ENCODE measurements at places on chromosomes 12 and 14.

DNA sequence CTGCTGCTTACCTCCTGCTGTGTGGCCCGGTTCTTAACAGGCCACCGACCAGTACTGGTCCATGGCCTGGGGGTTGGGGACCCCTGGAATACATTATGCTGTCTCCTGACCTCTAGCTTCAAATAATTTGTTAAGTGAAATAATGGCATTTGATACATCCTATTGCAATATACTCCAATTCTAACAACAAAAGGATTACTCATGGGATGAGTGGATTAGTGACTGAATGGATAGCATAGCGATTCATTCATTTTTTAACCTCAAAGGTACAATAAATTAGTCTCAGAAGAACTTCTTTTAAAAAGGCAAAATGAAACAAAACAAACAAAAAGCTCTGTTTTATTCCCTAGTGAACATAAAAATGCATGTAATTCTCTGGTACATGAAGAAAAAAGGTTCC, 147.9 kb upstream of the PKP2 start:
- no peak for DNase-seq

DNA sequence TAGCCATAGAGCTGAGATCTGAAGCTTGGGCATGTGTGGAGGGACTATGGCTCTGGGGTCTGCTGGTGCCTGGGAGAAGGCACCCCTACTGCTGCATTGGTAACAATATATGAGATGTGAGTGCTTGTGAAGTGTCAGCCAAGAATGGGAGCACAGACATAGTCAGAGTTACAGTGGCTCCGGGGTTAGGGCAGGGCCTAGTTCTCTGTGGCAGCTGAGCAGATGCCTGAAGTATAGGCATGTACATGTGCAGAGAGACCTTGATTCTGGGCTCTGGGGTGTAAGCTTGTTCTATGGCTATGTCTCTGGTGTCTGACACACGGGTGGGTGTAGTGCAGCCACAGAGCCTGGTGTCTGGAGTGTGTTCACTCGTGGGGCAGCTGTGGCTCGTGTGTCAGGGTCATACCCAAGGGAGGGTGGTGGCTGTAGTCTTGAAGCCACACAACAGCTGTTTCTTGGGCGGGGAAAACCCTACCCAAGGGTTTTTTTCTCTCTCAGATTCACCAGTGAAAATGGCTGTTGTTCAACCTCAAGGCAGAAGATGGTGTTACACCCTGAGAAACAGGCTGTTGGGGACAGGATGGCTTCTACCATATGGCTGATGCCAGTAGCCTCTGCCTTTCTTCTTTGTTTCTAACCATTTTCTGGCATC, 11.9 kb upstream of the TCL1A start:
- DNase-seq = no peak

DNA sequence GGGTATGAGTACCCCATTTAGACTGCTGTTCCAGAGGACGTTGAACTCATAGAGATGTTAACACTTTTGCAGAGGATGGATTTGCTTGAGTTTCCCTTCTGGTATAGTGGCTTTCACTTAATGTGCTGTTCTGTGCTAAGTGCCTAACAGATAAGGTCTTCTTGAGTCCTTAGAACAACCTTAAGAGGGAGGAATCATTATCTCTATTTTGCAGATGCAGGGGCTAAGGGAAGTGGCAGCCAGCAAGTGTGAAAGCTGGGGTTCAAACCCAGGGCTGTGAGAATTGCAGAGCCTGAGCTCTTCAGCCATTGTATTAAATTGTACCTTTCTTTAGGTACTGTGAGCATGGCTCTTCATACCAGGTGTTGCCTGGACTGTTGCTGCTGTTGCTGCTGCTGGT, 122.1 kb upstream of the NRXN3 start:
- DNase-seq = no peak

DNA sequence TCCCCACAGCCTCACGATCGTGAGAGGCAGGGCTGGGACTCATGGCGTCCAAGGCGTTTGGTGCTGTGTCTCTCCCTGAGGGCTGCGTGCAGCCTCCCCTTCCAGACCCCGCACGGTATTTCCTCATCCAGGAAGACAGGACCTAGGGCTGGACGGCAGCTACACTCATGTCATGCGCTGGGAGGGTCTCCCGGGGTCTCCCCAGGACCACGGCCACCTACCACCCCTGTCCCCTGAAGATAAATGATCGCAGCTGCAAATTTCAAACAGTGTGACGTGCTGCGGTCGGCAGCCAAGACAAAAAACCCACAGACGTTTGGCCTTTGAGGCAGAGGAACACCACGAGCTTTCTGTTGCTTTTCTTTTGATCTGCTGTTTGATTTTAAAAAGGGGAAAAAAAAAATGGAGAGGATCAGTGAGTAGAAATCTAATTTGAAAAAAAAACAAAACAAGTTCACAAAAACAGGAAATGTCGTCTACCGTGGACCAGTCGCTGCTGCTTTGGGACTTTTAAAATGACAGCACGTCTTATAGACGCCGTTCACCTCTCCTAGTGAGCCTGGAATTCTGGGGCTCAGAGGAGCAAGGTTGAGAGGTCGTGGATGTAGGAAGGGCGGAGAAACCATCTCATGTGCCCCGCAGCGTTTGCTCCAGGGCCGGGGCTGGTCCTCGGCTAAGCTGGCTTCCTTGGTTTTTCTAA, 237.6 kb downstream of the SLC41A2 start:
- DNase-seq = no peak

DNA sequence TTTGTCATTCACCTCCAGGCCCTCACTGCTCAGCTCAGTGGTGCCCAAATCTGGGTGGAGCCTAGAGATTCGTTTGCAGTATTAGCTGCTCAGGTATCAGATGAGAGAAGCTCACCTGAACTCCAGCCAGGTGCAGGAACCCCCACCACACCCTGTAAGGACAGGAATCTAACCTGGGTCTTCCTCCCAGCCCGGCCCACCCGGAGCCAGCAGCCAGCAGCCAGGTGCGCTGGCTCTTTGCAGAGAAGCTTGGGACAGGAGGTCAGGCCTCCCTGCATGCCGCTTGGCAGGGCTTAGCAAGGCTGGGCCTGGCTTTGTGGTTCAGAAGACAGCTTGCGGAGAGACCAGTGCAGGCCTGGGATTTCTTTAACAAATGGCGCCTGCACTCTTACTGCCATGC, 125.6 kb upstream of the MYL2 start:
- no peak for DNase-seq

DNA sequence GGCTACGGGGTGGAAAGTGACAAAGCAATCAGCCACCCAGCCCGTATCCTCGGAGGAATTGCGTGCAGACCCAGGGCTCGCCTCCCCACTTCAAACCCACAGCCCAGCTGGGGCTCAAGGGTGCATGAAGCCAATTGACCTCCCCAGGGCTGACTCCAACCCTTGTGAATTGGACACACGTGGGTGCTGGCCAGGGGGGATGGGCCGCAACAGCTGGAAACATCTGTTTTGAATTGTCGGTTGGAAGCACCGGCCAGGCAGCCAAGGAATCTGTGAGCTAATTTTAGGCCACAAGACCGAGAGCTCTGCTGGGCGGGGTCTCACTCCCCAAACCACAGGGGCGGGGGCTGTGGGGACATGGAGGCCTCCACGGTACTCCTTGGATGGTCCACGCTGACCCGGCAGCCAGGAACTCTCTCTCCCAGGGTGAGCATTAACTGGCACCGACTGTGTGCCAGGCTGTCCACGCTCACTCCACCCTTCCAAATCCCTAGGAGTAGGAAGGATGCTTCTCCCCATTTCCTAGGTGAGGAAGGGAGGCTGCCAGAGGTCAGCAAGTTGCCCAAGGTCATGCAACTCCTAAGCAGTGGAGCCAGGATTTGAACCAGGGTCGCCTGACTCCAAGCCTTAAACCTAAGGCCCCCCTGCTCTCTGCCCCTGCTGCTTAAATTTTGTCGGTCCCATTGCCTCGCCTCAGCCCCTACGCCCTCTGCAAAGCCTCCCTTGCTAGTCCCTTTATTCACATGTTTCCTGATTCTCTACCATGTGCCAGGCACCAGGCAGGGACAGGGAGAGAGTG, 11.9 kb upstream of the TMEM119 start:
- DNase-seq = peak; percentile 82

DNA sequence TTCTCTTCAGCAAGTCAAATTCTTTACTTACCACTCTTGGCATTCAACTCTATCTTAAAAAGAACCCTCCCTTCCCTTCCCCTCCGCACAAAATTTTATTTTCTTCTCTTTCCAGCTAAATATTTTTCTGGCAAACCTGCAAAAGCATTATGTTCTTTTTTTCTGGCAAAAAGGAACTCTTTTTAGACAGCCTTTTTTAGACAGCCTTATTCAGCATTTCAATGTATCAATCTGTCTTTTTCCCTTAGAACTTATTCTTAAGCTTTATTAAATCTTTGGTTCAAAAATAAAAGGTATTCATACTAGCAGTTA, 50.5 kb downstream of the SPTLC2 start:
- no peak for DNase-seq

GRCh38 chr12:34598851-34599529, 576.7 kb downstream of the ALG10 start:
- no peak for DNase-seq

DNA sequence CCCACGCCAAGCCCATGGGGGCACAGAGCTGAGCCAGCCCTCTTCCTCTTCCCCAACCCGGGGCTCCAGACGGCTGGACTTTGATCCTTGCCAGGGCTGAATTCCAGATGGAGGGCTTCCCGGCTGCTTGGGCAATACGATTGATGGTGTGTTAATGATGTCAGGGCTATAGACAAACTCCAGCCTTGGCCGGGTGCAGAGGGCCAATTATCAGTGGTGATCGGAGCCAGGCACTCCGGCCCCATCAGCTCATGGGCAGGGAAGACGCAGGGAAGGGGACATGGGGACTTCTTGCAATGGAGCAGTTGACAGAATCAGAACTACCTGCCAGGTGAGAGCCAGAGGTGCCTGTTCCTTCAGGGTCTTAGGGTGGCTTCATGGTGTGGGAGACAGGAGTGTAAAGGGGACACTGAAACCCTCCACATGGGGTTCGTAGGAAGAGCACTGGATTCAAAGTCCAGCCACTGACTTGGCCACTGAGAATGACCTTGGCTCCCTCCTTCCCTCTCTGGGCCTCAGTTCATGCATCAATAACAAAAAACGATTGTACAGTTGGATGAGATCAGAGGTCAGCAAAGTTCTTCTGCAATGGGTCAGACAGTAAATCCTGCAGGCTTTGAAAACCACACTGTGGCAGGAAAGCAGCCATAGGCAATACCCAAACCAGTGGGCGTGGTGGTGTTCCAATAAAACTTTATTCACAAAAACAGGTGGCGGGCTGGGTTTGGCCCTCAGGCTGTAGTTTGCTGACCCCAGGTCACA, 333.7 kb downstream of the MED13L start:
- no peak for DNase-seq

GRCh38 chr12:127192391-127192790, 1074.6 kb upstream of the TMEM132C start:
- DNase-seq = no peak

DNA sequence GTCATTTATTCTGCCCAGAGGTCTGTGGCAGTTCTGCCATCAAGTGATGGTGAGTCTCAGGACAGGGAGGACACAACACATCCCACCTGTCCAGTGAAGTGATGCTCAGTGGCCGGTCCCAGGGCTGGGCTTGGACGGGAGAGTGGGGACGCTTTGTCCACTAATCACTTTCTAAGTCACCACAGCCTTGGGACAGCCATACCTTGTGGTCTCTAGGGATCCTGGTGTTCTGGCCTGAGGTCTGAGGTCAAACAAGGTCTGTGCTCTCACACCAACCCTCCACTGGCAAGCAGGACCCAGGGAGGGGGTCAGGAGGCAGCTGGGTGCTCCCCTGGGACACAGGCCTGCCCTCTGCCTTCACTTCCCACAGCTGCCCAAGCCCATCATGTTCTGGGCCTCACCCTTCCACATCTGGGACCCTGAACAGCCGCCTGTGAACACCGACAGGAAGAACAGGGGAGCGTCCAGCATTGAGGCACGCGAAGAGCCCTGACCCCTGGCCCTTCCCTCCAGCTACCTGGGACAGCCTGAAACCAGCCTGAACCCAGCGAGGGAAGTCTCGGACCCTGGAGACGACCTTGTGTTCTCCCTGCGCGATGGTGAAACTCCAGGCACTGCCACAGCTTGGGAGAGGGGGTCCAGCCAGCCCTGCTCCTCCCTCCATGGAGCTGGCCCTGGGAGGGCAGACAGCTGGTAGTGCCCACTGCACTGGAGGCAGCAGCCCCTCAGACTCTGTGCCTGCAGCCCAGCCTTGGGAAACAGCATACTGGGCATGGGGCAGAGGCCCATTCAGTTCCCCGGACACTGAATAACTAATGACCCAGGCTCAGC, 19.7 kb upstream of the GPR132 start:
- DNase-seq = no peak

GRCh38 chr12:25433581-25434325, 119.3 kb downstream of the LMNTD1 start:
- DNase-seq = no peak

GRCh38 chr14:72742838-72743195, 151.1 kb downstream of the DPF3 start:
- no peak for DNase-seq

DNA sequence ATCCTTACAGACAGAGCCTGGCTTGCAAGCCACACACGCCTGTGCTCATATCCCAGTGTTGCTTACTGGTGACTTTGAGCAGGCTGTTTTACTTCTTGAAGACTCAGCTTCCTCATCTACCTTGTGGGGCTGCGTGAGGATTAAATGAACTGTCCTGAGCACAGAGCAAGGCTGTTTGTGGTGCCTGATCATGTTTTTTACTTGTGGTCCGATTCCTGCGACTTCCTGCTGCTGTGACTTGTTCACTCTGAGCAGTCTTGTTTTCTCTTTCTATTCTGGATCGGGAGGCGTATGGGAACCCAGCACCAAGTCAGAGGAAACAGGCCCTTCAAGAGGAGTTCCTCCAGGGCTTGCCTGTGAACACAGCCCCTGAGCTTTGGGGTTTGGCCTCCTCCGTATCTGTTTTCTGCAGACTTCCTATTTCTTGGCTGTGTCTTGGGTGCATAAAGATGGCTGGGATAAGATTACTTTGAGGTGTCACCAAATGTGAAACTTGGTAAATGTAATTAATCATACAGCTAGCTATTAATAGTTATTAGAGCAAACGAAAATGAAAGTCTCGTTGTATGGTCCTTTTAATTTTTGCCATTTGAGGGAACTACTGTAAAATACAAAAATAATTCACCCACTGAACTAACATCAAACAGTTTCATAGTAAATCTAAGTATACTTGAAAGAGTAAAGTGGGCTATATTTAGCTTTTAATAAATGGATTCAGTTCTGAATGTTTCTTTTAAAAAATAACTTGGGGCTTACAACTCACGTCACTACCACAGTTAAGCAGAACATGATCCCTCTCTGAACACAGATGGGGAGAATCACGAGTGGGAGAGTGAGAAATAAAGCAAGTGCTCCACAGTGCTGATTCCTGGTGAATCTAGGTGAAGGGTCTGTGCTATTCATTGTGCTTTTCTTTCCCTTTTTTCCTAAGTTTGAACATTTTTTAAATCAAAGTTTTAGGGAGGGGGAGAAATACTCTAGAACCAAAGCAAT, 251.5 kb downstream of the FOXN3 start:
- DNase-seq = no peak
